ENCODE measurements at places on chromosomes 13 and 19.

DNA sequence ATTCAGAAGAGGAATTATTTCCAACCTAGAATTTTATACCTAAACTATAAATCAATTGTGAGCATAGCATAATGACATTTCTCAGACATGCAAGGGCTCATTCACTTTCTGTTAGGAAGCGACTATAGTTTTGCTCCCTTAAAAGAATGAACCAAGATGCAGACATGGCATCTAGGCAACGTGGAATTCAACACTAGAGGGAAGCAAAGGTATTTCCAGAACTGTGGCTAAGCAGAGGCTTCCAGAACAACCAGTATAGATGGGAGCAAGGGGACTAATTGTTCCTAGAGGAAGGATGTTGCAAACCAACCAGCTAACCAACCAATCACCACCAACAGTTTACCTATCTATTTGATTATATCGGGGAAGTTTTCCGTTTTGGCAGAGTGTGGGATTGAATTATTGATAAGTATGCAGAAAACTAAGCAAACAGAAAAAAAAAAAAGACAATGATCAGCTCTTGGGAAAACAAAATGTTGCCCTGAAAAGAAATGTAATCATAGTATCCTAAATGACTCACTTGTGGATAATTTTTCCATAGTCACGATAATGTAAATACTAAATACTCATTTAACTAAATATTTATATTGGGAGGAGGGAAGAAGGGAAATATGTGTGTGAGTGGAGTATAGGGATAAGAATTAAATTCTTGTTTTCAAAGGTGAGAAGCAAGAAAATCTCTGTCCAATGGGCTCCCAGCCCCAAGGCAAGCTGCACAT is 21.1 kb downstream of the ARL11 start:
- peak; percentile 7 for DNase-seq

DNA sequence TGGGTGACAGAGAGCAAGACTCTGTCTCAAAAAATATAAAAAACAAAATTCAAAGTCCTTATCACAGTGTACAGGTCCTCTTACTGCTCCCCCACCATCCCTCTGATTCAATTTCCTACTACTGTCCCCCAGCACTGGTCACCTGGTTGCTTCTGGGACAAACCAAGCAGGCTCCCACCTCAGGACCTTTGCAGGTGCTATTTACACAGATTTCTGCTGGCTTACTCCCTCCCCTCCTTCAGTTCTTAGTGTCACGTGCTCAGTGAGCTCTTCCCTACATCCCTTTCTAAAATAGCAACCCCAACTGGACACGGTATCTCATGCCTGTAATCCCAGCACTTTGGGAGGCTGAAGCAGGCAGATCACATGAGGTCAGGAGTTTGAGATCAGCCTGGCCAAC is 6.0 kb downstream of the IRF2BP1 start:
- DNase-seq: no peak

DNA sequence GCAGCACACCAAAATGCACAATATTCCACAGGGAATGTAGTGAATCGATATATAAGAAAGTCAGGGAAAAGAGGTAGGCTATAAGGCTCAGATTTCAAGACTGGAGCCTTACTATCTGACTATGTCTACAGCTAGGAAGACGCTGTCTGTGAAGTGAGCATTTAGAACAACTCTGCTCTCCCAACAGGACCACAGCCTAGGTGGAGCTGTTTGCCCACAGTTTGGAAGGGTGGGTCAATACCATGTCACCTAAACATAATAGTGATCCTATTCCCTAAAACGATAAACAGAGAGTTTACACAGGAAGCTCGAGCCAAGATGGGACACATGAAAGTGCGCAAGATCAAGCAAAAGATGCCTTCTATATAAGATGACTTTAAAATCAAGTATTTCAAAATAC is 2486.0 kb upstream of the PCDH20 start:
- DNase-seq: no peak

DNA sequence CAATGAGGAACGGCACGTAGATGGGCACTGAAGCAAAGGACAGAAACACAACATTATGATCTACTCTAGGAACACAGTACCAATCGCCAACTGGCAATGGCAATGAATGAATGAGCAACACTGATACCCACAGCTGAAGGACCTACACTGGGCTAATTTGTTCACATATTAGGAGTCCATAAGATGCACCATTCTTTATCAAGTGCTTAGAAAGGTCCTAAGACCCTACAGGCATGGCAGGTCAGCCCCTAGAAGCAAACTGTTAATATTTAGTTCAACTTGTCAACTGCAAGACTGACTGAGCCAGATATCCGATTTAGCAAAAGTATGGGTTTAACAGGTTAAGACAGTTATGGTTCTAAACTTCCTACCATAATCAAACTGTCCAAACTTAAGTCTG is 4.8 kb downstream of the SHISA2 start:
- no peak for DNase-seq

- DNase-seq: no peak
Observed at GRCh38 chr19:54062643-54063042, 1.1 kb downstream of the VSTM1 start.

DNA sequence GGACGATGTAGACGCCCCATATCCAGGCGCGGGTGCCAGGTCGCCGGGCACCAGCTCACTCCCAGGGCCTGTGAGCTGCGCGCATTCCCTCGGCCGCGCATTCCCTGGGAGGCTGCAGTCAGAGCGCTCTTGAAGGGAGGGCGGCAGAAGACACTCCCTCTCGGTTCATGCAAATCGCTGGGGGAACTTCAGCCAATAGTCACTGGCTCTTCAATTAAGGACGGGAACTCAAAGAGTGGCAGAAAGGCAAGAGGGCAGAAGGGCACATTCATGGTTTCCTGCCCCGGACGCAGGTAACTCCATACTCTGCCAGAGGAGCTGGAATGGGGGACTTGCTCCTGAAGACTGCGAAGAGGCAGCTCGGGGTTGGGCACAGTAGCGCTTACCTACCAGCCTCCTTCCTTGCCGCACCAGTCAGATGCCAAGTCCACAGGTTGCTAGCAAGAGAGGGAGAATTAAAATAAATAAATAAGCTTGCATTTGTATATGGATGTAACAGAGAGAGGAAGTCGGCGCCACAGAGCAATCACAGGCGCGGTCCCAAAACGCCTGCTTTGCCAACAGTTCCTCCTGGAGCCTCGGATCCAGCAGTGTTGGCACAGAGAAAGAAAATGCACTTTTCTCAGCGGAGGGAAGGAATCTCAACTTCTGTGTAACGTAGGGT is 459 bp downstream of the PCDH20 start:
- DNase-seq: no peak

- DNase-seq: no peak
Observed at GRCh38 chr19:57947088-57947418, 453 bp downstream of the ZNF256 start.

GRCh38 chr19:19552798-19553197 is 14.7 kb downstream of the CILP2 start:
- DNase-seq: no peak

DNA sequence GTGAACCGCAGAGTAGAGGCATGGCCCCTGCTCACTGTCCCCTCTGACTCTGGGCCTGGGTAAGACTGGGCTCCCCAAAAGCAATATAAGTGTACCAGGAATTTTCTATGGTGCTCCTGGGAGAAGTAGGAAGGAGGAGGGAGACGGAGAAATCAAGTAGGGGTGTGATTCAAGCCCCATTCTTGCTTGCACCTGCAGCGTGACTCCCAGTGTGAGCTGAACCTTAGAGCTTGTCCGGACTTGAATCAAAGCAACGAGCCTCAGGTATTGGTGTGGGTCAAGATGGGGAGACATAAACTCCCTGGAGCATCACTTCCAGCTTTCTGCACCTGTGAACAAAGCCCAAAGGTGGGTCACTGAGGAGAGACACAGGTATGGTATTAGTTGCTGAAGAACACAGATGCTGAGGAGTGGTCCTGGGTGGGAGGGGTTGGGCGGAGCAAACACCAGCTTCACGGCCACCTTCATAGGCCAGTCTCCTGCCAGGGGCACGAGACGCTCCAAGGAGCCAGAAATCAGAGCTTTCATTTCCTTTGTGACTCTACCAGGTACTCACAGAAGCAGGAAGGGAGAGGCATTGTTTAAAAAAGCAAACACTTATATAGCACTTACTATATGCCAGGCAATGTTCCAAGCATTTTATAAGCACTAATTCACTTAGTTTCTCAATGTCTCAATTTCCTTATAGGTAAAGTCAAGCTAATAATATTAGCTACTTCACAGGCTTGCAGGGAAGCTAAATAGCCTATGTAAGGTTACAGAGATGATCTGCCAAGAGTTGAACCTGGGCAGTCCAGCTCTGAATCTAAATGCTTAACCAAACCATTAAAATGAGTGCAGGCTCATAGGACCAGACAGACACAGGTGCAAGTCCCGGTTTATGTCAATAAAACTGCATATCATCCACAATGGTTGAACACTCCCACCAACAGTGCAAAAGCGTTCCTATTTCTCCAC is 775.3 kb downstream of the UQCRFS1 start:
- DNase-seq: no peak

GRCh38 chr19:45079911-45080370 is 881 bp downstream of the GEMIN7 start:
- DNase-seq: no peak

GRCh38 chr19:13116282-13117175 is at the start of gene TRMT1:
Gene TRMT1 (minus strand): TSS chr19:13116740. CDS start chr19:13116399, 341 bp downstream.
- peak; percentile 50 for DNase-seq

DNA sequence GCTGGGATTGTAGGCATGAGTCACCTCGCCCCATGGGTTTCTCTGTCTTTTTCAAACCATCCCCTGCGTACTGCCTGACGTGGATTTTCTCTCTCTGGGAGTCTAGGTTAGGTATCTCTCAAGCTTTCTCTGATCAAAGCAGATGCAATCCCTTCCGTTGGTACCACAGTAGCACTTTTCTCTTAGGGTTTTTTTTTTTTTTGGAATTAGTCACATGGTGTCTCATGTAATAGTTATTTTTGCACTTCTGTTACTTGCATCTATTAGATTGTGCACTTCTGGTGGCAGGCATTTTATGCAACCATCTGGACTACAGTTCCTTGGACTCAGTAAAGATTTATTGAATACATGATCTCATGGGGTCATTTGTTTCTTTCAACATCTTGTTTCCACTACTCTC is 72.1 kb downstream of the GPC6 start:
- DNase-seq: peak; percentile 21

DNA sequence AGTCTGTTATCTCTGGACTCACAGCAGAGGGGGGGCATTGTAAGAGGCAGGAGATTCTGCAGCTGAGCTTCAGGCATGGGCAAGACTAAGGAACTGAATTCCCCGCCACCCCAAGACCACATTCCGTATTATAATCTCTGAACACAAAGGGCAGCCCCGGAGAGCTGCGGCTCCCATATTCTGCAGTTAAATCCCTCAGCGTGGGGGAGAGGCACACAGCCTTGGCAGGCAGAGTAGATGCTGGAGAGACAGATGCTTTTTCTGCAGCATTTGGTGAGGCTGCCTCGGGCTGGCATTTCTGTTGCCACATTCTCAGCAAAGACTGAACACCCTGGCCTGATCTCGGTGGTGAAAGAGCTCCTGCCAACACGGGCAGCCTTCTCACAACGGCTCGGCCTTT is 12.9 kb downstream of the CHAF1A start:
- no peak for DNase-seq

DNA sequence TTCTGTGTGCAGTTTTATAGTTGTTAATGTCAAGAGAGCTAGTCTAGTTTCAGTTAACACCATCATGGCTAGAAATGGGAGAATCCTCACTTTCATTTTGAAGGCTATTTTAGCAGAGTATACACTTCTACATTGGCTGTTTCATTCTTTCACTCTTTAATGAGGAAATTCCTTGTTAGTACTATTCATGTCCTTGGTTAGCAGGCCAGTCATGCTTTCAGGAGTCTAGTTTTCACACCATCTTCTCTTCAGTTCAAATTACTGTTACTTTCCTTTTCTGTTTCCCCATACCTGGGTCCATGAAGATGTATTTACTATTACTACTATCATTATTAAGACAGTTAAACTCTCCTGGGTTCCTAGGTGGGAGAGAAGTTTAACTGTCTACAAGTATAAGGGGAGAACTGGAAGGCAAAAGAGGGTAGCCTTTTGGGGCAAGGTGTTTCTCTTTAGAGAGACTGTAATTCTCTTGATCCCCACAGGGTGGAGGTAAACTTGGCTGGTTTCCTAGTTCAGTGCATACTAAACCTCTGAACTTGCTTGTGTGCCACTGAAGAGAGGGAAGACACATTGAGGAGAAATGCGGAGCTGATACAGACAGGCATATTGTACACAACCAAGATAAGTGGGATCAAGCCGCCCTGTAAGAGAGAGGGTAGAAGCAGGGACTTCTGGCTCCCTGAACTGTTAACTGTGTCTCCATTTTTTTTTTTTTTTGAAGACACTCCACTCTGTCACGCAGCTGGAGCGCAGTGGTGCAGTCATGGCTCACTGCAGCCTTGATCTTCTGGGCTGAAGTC is 41.3 kb upstream of the IGFL4 start:
- no peak for DNase-seq

GRCh38 chr19:30784850-30785457 is 412.8 kb downstream of the ZNF536 start:
- DNase-seq: no peak

GRCh38 chr13:109989686-109990085 is 203.3 kb upstream of the IRS2 start:
- no peak for DNase-seq

- no peak for DNase-seq
Observed at GRCh38 chr13:77016888-77017623, 9.9 kb downstream of the FBXL3 start.

DNA sequence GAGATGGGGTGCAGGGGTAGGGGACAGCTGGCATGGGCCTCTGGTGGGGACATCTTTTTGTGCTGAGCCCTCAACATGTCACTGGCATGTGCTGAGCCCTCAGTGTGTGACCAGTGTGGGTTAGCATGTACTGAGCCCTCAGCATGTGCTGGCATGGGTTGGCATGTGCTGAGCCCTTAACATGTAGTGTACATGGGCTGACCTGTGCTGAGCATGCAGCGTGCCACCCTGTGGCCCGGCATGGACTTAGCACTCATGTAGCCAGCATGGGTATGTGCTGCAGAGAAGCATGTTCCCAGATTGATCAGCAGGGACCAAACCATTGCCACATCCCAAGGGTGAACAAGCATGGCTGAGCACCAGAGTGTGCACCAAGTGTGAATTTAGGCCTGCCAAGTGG is 11.5 kb downstream of the HIPK4 start:
- no peak for DNase-seq

DNA sequence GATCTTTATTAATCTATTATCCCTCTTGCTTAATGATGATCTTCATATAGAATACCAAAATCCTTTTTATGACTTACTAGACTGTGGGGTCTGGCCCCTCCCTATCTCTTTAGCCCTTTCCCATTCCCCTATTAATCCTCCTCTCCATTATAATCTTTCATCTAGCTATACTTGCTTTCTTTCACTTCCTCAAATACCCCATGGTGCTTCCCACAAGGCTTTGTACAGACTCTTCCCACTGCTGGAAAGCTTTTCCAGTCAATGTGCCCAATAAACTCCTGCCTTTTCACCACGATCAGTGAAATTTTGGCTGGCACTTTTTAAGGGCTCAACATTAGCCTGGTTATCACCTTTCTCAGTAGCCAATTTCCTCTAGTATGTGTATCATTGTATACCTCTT is 3.2 kb upstream of the EBPL start:
- DNase-seq: no peak

- no peak for DNase-seq
Observed at GRCh38 chr19:45345506-45345860, 4.9 kb downstream of the KLC3 start.
